Central memory CD4-positive, alpha-beta T cell (primary cell): ENCODE measurements at places on chromosomes 1 and 21.

- DNase-seq = no peak
Measured at GRCh38 chr21:33490991-33491372, 534 bp downstream of the DNAJC28 start.

- DNase-seq = no peak
Measured at GRCh38 chr1:86505564-86505902, 36.8 kb downstream of the CLCA1 start.

DNA sequence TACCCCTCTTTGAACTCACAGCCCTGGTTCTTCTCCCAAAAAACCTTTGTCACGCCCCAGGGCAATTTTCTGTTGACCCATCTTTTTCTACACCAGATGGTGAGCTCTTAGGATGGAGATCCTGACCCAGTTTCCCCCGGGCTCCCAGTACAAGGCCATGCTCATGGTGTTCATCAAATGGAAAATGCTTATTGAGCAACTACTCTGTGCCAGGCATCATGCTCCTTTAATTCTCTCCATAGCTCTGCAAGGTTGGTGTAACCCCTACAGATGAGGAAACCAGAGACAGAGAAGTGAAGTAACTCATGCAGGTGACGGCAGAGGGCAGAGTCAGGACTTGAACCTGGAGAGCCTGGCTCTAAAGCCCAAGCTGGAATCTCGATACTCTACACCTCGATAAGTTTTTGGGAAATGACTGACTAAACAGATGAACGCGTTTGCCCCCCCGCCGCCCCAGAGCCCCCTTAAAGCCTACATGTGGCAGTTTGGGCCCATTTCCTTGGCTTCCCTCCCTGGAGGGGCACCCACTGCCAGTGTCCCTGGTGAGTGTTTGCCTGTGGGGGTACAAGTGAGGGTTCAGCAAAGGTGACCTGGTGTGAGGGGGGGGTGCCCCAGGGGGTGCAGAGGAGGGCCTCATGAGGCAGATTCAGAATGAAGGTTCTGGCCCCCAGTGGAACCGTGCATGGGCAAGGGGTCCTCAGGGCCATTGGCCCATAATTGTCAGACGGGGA, 30.2 kb upstream of the RUNX3 start:
- no peak for DNase-seq

GRCh38 chr1:84259989-84260388, 41.5 kb upstream of the SAMD13 start:
- DNase-seq = no peak

GRCh38 chr1:162230517-162230916, 146.1 kb downstream of the SPATA46 start:
- no peak for DNase-seq

- no peak for DNase-seq
Measured at GRCh38 chr1:187928288-187928687, 1099.5 kb downstream of the PLA2G4A start.

- DNase-seq = no peak
Measured at GRCh38 chr1:182330303-182330702, 61.3 kb downstream of the GLUL start.

- no peak for DNase-seq
Measured at GRCh38 chr1:6171548-6172124, 8.5 kb downstream of the CHD5 start.

DNA sequence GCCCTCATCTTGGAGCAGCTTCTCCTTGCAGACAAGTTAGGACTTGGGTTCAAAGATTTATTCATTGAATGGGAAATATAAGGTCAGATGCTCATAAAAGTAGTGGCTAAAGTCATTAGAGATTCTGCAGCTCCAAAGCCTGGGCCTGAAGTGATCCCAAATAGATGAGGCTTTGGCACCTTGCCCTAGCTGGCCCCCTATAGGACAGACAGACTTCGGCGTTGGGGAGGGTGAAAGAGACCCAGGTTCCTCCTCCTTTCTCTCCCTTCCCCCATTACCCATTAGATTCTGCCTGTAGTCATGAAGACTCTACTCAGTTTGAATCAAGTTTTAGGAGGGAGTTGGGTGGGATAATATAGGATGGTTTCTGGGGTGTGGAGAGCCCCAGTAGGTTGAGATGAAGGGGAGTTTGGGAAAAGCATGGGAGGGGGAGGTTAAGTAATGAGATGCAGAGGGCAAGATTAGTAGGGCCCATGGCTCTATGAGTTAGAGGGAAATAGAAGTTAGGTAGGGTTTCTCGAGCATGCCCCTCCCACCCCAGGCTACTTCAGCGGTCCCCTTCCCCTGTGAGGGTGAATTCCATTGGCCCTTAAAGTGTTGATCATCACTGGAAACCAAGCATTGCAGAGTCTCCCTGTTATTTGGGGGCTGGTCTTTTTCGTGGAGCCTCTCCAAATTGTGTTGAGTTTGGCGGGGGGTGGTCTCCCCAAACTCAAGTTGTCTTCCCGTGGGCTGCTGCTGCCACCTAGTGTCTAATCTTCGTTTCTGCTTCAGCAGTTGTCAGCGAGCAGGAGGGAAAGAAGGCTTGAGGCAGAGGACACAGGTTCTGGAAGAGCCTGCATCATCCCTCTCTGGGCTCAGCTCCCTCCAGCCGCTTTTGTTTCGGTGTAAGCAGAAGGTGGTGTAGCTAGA, 2.1 kb upstream of the AHDC1 start:
- peak; percentile 56 for DNase-seq

DNA sequence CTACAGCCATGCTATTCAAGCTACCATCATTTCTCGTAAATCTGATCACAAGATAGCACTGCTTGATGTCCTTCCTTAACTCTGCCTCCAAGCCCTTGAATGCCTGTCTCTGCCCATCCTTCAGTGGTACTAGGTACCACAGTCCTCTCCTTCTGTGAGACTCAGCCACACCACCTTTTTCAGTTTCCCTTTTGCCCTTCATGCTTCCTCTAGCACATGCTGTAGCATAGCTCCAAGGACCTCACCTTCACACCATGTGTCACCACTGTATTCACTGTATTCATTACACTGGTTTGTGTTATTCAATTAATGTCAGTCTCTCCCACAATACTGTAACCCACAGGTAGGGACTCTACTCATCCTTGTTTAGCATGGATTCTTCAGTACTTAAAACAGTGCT, 8.0 kb upstream of the TP53BP2 start:
- no peak for DNase-seq

- DNase-seq = no peak
Measured at GRCh38 chr1:95723346-95723745, 489.3 kb downstream of the RWDD3 start.

GRCh38 chr1:61426885-61427284, 298.1 kb downstream of the TM2D1 start:
- no peak for DNase-seq

DNA sequence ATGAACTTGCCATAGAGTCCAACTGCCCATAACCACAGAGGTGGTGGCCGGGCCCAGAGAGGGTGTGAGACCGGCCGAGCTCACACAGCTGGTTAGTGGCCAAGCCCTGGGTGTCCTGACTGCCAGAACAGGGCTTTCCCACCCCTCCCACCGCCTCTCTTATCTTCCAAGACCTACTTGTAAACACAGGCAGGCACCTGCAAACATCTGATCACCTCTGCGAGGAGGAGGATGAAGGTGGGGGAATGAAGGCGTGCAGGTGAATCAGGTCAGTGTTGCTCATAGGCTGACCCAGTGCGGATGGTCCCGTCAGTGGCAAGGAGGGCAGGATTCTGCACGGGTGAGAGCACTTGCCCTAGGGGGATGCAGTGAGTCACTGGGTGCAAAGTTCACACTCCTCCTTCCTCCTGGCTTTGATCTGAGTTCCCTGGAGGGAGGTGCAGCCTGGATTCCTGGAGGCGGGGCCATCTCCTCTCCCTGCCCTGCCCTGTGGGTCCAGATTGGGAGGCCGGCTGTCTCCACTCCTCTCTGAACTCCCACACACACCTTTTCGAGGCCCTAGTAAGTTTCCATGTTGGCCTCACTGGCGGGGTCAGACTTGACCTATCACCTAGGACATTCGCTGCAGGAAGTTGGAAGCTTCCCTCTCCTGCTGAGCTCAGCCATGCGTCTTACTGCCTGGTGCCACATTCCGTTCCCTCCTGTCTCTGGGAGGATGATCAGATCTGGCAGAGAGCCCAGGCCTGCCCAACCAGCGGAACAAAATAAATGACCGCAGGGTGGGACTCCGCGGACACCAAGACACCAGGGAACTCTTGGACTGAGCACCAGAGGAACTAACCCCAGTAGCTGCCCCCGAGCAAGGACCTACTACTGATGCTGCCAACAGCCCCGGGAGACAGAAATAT, 7.3 kb downstream of the UQCRHL start:
- DNase-seq = no peak

DNA sequence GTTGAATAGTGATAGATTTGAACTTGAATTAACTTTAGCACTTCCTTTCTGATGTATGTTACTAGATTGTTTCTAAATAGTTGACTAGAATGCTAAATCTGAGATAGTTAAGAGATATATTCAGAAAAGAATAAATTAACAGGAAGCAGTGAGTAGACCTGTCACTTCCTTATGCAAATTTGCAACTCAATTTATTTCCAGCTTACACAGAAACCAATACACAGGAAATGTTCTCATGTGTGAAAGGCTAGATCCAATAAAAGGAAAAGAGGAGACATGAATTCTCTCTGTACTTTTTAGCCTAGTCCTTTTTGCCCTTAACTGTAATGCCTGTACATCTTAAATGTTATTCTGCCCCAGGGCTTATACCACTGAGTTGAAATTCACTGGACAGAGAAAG, 522.3 kb downstream of the COL11A1 start:
- DNase-seq = no peak

- no peak for DNase-seq
Measured at GRCh38 chr1:156233426-156234127, 8.4 kb upstream of the BGLAP start.

GRCh38 chr1:178494569-178494971, 2.2 kb downstream of the CLEC20A start:
- DNase-seq = no peak

DNA sequence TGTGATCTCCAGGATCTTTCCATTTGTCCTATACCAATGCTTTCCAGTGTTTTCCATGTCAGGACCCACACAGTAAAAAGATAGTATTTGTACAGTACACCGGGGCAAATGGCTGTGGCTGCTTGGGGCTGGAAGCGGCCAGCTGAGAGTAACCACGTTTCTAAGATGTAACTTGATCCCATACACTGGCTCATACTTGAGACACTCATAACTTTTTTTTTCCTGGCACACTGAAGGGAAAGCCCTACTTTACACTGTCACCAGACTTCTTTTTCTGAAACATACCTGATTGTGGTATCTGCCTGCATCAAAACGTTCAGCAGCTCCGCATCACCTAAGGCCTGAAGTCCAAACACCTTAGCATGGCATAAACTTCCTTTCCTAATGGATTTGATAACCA, 21.6 kb downstream of the VPS13D start:
- no peak for DNase-seq

DNA sequence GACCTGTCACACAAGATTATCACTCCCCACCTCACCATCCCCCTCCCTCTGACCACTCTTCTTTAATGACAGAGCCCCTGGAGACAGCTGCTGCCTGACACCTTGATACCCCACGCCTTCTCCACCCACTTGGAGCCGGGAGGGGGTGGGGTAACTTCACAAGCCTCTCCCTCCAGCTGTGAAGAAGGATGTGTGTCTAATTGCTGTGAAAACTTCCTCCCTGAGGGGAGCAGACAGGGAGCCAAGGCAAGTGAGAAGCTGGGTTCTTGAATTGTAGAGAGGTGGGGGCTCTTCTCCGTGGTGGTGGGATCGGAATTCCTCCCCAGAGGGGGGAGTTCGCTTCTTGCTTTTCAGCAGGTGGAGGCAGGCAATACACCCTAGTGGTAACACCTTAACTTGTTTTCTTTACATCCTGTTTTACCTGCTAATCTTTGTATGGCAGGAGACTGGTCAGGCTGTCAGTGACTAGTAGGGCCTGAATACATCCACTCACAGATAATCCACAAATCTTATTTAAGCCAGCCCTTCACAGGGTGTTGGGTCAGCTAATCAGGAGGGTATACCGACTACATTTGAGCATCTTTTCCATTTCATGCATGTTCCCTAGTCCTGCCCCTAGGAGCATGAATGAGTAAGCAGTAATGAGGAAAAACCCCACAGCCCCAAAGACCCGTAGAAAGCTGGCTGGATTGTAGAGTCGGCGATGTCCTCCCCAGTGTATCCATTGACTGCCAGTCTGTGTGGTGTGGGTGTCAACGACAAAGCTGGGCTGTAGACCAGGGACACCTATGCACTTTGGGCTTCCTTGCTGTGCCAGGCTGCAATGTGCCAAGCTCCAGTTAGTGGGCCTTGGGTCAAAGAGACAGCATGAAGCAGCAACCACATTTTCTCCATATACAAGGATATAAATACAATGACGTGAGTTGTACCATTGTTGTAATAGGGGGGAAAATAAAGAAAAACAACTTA, 57.3 kb downstream of the NFASC start:
- DNase-seq = no peak

GRCh38 chr1:89698624-89699023, 65.7 kb downstream of the LRRC8C start:
- no peak for DNase-seq

DNA sequence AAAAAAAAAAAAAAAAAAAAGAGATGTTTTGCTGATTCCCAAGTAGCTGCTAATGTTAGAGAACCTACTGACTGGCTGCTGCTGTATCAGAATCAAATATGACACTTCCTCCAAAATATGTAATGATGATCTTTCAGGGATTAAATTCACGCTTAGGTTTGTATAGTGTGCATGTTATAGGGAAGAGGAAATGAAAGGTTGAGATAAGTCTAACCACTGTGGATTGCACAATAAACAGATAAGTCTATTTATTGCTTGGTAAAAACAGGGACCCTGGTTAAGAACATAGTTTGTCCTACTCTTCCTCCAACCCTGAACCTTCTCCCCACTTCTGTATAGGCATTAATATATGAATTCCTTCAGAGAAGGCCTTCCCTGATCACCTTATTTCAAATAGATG, 13.2 kb downstream of the RC3H1 start:
- DNase-seq = no peak

GRCh38 chr1:150567341-150567716, 12.1 kb downstream of the MCL1 start:
- DNase-seq = peak; percentile 80

- DNase-seq = no peak
Measured at GRCh38 chr21:34274001-34274400, 89.8 kb upstream of the KCNE2 start.

GRCh38 chr1:48181669-48182367, 40.7 kb upstream of the SLC5A9 start:
- DNase-seq = no peak

DNA sequence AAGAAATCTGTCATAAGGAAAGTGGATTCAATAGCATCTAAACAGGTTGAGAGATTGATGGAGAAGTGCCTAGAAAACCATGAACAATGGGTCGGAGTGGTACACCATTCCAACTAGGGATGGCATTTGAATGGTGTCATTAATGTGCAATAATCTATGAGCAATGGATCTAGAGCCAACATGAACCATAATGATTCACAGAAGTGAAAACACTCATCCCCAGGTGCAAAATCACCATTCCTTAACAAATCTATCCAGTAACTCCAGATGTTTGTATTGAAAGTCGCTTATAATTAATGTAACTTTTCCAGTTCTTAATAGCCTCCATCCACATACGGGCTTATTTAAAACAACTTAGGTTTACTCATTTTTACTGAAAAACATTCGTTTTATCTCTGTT, 201.3 kb upstream of the ADGRL4 start:
- DNase-seq = no peak
